ENCODE measurements at places on chromosomes 2 and 18.

GRCh38 chr2:42967959-42968674 is 175.7 kb upstream of the HAAO start:
- DNase-seq = peak; percentile 42

DNA sequence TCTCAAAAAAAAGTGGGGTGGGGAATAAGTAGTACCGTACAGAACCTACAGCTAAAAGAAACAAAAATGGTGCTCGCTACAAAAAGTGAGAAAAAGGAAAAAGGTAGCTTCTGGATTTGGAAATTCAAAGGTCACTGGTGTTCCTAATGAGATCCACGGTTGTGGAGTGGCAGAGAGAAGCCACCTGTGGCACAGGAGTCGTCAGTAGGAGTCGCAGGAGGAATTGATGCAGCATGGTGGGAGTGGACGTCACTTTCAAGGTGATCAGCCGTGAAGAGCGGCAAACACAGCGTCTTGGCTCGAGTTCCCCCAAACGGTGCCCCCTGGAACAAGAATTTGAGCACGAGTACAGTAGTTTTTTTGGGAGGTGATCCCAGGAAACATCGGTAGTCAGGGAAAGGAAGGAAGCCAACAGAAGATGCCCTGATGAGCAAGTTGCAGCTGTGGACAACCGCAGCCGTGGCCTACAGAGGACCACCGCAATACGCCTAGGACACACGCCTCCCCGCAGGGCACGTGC is 1.4 kb upstream of the TTL start:
- peak; percentile 62 for DNase-seq

DNA sequence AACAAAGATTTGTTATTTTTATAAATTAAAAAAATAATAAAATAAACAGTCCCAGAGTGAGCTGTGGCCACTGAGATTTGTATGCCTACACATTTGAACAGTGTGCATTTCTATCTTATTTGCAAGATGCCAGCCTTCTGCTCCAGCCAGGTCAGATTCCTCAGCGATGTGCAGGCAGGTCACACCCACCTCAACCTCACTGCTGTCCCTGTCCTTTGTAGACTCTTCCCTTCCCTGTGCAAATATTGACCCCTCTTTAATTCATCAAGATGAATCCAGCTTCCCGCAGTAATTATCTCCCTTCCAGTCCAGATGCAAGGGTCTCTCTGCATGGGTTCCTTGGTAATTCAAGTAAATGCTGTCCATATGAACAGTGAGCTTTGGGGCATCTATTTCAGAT is 256.2 kb downstream of the PIEZO2 start:
- no peak for DNase-seq

- DNase-seq = no peak
Observed at GRCh38 chr2:36530178-36530982, 67.6 kb downstream of the FEZ2 start.

DNA sequence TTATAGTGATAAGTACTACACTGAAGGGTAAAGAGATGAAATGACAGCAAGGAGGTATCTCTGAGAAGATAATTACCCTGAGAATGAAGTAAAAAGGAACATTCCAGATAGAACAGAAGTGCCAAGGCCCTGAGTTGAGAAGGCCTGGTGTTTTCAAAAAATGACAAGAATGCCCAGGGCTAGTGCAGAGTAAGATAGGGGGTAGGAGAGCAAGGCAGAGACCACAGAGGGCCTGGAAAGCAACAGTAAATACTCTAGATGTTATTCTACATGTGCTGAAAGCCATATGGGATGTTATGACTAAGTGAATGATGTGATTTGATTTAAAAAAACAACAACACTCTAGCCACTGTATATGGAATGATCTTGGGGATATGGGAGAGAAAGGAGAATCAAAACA is 52.3 kb downstream of the BAZ2B start:
- DNase-seq = no peak
